ENCODE measurements at places on chromosomes 3 and 15.
A peak's percentile ranks its signal among the peaks of the same experiment; 100 is the strongest.

DNA sequence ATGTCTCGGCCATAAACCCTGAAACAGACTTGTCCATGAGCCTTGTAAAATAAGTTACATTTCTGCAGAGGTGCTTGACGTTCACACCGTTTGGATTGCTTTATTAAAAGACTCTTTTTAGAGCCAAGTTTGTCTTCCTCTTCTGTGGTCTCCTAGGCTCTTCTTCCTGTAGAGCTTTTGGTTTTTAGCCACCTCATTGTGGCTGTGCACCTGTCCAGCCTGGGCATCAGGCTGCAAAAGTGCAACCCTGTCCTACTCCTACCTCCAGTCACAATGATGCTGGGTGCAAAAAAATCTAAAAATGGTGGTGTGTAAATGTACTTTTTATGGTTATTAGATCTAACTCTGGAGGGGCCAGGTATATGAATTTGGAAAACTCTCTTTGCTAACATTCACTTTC, 2.8 kb upstream of the RIOX2 start:
- DNase-seq: no peak

DNA sequence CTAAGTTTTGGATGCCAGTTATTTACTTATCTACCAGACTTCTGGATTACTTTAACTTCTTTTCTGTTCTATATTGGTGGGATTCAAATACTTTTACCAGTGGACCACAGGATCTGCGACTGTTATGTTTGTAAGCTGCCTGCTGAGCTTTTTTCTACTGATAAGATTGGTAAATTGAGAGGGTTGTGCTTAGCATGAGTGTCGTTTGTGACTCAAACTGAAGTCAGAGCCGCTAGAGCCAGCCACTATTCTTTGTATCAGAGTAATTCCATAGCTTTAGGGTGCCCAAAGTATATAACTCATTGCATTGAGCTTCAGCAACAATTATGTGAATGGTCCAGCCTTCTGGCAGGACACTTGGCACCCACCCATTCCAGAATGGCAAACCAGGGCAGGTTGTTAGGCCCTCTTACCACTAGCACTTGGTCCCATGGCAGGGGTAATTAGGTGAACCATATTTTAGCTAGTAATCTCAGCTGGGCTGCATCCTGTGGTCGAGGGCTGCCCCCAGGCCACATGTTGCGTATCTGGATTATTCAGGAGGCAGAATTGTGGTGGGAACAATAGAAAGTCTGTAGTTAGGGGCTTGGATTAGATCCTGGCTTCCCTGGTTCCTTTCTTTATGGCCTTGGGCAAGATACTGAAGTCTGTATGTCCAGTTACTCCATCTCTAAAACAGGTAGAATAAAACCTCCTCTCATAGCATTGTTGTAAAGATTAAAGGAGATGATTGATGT, 6.0 kb downstream of the PLCL2 start:
- DNase-seq: no peak

- DNase-seq: no peak
Measured at GRCh38 chr3:195800240-195800639, 11.5 kb downstream of the MUC4 start.

DNA sequence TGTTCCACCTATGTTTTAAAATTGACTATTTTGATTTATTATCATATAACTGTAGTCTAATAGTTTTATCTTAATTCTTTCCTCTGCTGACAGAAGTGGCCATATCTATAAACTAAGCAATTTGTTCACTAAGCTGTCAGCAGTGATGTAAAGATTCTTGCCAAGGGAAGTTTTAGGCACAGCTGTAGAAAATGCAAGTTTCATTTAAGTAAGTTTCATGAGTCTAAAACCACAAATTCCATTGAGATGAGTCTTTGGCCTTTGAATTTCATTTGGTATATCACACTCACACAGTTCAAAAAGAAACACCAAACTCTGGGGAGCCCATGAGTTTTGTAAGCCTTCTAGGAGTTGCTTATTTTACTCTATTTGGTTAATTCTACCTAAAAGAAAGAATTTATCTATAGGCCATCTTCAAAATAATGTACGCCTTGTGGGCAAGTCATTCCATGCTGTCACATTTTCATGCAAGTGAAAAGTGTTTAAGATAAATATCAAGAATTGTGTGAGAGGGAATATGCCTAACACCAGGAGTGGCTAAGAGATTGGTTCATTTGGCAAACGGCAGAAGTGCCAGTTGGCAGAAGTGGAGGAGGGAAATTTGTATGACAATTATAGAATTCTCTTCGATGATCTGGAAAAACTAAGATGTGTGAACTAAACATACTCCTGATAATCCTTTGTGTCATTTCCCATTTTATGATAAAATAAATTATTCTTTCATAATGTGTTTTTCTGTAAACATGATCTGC, 292.9 kb downstream of the ZIC4 start:
- DNase-seq: no peak

- DNase-seq: no peak
Measured at GRCh38 chr3:14127516-14128161, 2.8 kb downstream of the TMEM43 start.

DNA sequence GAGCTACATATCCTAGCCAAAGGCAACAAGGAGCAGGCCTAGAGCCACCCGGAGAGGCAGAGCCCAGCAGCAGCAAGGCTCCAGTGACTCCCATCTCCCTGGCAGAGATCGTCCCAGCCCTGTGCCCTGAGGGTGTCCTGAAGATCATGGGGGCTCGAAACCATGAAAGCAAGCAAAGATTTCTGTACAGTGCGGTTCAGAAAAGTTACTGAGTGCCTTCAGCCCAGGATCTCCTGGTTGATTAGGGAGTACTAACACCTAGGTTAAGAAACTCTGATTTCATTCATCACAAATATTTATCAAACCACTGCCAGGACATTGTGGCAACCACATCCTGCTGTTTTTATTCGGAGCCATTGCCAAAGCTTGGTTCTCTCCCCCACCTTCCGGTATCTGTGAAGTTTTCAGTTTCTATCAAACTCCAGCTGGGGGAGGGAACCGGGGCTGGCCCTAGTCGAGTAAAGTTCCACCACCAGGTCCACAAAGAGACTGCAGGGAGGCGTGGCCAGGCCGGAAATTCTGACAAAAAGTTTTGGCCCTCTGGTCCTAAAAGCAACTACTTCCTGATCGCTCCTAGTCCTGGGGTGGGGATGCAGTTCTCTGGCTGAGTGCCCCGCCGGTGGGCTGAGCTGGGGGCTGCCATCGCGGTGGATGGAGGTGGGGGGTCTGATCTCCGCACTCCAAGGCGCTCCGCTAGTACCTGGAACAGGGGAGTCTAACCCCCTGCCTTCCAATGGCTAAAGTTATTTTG, 1.2 kb downstream of the RAB43 start:
- peak; percentile 95 for DNase-seq

GRCh38 chr15:57555270-57555669, 36.4 kb upstream of the MYZAP start:
- no peak for DNase-seq

DNA sequence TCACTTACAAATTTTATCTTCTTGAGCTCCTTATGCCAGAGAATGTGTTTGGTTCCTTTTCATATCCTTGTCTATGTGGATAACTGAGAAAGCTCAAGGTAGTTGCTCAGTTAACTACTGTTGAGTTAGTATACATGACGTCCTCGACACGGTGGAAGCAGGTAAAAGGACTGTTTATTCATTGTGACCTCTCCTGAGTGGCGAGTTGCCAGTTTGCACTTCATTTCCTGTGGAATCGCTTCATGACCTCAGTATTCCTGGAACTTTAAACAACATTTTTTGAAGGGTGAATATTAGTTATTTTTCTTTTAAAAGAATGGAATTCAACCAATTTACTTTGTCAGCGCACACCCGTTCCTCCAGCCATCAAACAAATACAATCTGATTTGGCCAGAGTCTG, 1.2 kb upstream of the TPRG1 start:
- no peak for DNase-seq

DNA sequence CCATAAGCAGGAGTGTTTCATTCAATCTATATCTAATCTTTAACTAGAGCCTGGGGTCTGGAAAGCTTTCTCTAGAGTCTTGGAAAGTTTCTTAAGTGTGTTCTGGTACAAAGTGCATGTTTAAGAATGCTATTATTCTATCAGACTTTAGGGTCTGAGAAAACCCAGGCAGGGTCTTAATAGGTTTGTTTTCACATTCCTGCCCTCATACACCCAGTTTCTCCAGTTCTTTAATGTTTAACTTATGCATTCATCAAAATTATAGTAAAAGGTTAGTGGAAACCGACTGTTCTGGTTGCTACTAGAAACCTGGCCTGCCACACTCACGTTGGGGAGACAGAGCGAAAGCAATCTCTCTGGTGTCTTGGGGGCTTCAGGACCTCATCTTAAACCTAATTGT, 102.9 kb upstream of the WDR72 start:
- no peak for DNase-seq

DNA sequence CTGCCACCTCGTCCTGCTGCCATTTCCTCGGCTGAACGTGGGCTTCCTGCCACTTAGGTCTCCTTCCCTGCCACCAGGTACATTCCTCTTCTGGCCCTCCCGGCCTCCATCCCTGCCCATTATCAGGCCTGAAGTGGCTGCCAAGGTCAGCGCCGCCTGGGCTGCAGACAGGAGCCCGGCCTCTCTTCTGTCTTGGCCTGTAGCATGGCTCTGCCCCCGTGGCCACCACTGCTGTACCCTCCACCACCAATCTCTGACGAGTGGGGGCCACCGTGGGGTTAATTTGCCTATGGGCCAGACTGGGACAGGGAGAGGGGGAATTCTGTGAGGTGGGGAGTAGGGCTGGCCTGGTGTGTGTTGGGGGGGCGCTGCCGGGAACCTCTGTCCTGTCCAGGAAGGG, 2.0 kb upstream of the BAHD1 start:
- DNase-seq: no peak

GRCh38 chr3:113103588-113103987, 107.8 kb upstream of the BOC start:
- no peak for DNase-seq

DNA sequence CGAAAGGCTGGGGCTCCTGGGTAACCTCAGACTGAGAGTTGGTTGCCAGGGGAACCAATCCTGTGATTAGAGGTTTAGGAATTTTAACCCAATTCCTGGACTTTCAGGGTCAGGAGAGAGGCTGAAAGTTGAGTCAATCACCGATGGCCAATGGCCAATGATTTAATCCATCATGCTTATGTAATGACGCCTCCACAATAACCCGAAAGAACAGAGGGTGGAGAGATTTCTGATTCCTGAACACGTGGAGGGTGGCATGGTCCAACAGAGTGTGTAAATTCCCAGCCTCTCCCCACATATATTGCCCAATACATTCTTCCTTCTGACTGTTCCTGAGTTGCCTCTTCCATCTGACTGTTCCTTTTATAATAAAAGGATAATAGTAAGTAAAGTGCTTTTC, 137.2 kb upstream of the CBLB start:
- no peak for DNase-seq

DNA sequence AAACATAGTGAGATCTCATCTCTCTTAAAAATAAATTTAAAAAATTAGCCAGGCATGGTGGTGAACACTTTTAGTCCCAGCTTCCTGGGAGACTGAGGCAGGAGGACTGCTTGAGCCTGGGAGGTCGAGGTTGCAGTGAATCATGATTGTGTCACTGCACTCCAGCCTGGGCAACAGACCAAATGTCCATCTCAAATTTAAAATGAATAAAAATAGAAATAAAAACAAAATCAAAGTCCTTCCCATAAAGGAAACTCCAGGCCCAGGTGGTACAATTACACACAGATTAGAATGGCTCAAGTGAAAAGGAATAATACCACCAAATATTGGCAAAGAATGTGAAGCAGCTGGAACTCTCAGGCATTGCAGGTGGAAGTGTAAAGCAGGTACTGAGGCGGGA, 19.3 kb upstream of the ATP10A start:
- DNase-seq: no peak

DNA sequence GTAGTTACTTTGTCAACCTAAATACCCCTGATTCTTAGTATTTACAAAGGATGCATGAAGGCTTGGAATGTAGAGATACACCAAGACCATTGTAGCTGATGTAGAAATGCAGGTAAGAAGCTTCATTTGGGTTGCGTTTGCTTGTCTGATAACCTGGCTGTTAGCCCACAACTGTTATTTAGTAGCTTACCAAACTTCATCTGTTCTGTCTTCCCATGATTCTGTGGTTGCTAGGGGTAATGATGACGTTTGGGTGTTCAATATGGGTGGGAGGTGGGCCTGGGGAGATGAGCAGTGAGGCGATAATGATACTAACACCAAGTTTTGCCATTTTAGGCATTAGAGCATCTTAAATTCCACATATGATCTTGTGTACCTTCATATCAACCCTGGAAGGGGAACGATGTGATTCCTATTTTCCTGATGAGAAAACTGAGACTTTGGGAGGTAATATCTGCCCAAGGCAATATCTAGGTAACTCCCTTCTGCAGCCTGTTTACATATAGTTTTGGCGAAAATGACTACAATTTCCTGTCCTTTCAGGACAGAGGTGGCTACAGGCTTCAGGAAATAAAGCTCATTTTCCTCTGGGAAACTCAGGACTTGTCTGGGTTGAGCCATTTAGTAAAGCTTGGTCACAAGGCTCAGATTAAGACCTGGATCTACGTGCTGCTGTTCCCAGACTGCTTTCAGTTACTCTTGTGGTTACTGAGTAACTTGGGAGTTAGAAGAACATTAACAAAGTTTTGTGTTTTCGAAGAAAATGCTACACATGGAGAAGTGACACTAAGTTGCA, 26.8 kb downstream of the FNDC3B start:
- no peak for DNase-seq

DNA sequence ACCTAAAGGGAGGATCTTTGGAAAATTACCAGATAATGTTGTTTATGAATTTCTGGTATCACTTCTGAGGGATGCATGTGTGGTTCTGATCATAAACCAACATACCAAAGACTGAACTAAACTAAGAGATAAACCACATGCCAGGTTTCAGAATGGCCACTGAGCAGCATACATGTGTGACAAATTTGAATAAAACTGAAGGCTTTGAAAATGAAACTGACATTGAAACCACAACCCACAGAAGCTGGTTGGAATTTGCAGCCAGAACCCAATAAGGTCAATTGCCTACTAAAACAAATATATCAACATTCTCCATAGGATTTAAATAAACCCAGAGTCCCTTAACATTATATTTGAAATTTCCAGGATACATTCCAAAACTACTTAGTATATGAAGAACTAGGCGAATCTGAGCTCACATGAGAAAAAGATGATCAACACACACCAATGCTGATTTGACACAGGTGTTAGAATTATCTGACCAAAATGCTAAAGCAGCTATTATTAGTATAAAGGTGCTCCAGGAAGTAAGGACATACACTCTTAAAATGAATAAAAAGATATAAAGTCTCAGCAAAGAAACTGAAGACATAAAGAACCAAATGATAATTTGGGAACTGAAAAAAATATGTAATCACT, 125.0 kb downstream of the ZNF280D start:
- DNase-seq: no peak

Measured in activated CD4-positive, alpha-beta T cell treated with anti-CD3 and anti-CD28 coated beads for 48 hours (primary cell).